ENCODE measurements at places on chromosomes 2 and 18.

- no peak for DNase-seq
These were observed 12.7 kb upstream of the MAP3K2 start for GRCh38 chr2:127400533-127400896.

DNA sequence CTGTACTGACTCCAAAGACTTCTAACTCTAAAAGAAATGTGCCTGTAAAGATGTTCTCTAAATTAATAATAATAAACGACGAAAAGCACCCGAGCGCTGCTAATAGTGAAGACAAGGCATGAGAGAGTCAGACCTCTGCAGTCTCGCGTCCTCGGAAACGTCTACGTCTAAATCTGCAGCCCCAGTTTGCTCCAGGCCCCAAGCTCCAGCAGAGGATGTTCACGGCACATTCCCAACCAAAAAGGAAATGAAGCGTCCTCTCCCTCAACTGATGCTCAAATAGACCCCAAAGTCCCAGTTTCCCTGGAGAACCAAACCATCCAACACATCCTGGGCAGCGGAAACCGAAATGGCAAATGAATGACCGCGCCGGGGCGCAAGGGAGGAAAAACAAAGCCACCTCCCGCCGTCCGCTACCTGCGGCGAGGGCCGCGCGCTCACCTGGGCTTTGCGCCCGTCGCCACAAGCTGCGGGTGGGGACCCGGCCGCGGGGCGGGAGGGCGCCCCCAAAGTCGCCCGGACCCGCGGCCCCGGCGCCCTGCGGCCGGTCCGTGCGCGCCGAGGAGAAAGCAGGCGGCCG, 47.1 kb upstream of the CCDC150 start:
- no peak for DNase-seq

- DNase-seq: no peak
These were observed 19.6 kb downstream of the LDAH start for GRCh38 chr2:20803226-20803682.

DNA sequence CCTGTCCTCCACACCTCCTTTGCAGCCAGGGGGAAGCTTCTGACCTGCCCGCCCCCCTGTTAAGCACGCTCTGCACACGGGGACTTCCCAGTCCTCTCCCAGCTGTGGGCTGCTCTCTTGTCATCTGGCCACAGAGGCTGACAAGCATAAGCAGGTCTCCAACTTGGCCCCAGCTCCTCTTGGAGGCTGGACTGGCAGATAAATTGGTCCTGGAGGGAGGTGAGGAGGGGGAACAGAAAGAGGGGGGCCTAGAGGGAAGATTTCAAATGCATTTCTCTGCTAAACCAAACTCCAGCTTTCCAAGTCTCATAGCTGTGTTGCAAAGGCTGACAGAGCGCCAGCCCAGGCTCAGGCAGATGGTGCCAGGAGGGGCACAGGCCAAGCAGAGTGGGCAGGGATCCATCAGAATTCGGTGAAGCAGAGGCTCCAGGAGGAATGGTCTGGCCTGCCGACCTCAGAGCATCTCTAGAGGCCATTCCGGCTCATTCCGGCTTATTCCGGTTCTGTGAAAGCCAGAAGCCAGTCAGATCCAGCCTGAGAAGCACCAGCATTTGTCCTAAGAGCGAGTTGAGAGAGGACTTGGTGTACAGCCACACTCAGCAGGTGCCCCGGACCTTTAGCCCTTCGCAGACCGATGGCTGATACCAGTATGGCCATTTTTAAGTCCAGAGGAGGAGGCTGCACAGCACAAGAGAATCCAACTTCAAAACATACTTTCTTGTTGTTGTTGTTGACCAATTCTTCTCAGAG, 508.9 kb upstream of the MYT1L start:
- DNase-seq: no peak

DNA sequence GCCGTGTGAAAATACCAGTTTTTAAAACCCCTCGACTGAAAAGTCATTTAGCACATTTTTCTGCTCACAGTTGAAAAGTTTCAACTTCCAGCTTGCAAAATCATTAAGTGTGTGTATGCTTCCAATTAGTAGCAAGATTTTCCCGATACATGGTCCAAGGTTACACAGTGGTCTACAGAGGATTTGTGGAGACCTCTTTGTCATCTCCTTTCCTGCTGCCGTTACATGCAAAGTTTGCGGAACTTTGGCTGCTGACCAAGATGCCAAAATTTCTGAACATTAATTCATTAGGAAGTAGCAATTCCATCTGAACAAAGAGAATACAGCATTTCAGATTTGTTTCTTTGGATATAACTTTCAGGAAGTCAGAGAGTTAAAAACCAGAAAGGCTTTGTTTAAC, 474.6 kb downstream of the PLCL1 start:
- no peak for DNase-seq

DNA sequence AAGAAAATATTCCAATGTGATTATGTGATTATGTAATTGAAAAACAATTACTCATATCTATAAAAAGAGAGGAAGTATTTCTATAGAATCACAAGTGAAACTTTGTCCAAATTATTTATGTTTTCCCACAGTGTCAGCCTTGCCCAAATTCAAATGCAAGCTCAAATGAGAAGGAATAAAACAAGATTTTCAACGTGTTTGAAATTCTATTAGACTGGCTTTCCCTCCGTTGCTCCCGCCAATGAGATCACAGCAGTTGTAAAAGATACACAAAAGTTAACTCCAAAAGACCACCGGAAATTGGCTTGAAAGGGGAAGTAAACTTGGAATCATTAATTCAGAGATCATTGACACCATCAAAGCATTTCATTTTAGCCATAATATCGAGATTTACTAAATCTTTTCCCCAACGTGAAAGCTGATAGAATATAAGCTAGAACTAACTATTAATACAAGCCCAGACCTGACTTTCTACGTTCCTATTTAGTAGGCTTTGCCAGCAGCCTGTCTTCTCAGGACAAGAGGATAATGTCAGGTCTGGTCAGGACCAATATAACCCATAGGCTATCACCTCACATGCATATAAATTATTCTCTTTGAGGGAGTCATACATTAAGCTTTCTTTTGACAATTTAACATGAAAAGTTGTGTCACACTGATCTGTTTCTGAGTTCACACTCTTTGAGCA, 222.6 kb upstream of the CHAC2 start:
- no peak for DNase-seq

GRCh38 chr2:225761396-225761795, 361.9 kb downstream of the NYAP2 start:
- DNase-seq: no peak
